Left lung (tissue), 14 donors: ENCODE measurements at places on chromosomes 1 and 21. TPM values are rescaled to one million over a fixed set of nuclear protein-coding genes. Genes with fewer than 3 reads are reported as not detected.

GRCh38 chr1:189708674-189709073 is 769.0 kb downstream of the BRINP3 start:
- no peak for DNase-seq

DNA sequence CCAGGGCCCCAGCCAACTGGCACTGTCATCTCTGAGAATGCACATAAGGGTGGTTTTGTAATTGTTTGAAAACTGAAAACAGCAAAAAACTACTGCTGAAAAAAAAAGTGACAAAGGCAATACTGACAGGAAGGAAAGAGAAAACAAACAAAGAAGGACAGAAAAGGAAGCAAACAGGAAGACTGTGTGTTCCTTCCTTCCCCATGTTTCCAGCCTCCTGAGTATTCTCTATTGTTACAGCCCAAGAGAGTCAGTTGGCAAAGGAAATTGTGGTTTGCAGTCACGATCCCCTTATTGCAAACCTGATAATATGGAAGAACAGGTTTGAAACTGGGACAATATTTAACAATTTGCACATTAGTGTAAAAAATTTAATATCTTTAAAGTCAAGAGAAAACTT is 1177.6 kb downstream of the PLA2G4A start:
- no peak for DNase-seq

- no peak for DNase-seq
These were observed at the start of gene MSH4 for GRCh38 chr1:75796376-75797272. MSH4 (plus strand) TSS chr1:75796882; CDS start chr1:75796986, 104 bp downstream.

GRCh38 chr1:209342441-209343175 is 240.9 kb upstream of the CAMK1G start:
- DNase-seq, result no peak

DNA sequence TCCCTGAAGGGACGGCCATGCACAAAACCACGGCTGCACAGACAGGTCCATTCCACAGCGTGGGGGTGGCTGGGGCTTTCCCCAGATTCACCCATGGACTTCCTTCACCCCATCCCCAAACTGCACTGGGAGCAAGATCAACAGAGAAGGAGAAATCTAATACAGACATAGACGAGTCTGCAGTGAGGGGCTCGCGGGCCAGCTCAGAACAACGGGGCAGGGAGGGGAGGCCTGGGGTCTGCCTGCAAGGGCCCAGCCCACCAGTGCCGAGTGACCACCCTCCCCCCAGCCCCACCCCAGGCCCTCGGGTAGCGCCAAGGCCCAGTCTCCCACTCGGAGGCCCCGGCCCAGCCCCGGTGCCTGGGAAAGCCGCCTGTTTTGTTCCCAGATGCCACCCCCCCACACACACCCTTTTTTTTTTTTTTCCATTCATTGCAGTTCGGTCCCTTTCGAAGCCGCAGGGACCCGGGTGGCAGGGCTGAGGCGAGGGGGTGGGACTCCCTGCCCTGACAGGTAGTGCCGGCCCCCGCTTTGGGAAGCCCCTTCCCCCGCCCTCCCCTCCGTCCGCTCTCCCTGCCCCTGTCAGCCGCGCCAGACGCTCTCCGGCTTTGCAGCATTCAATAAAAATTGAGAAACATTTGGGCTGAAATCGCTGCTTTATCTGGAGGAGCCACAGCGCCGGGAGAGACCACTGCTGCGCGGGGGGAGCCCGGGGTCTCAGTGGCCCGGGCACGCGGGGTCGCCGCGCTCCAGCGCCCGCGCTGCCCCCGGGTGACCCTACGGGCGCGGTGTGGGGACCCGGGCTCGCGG is 543 bp upstream of the EPHB2 start:
- peak; percentile 82 for DNase-seq

- DNase-seq, result no peak
These were observed 5.9 kb upstream of the MXRA8 start for GRCh38 chr1:1364266-1364665.

GRCh38 chr1:111733992-111734341 is 5.2 kb downstream of the INKA2 start:
- no peak for DNase-seq

GRCh38 chr1:78664763-78665162 is 15.1 kb downstream of the IFI44 start:
- DNase-seq, result no peak

GRCh38 chr1:16621300-16621658 is 7.9 kb upstream of the NBPF1 start:
- DNase-seq, result no peak

DNA sequence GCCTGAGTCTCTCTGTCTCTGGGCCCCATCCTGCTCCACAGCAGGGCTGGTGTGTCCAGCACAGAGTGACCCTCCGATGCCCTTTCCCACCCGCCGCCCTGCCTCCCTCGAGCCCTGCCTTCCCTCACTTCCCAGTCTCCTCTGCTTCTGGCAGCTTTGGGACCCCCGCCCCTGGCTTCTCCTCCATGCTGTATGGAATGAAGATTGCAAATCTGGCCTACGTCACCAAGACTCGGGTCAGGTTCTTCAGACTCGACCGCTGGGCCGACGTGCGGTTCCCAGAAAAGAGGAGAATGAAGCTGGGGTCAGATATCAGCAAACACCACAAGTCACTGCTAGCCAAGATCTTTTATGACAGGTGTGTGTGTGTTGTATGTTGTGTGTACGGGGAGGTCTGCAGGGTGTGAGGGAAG is 14.3 kb downstream of the MOV10 start:
- no peak for DNase-seq

DNA sequence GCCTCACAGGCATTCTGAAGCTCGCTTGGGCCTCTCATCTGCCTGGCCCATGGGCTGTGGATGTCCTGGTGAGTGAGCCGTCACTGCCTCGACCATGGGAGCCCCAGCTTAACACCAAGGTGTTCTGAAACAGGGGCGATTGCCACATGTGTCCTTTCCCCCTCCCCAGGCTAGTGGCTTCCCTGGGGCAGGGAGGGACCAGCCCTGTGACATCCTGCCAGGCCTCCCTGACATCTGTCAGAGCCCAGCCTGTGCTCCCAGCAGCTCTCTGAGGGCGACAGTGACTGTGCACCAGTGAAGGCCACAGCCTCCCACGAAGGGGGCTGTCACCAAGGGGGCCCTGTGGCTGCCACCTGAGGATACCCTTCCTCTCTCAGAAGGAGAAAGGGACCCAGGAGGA is 35.9 kb upstream of the CCDC27 start:
- DNase-seq, result no peak

GRCh38 chr1:27958513-27958912 is 1.3 kb upstream of the XKR8 start:
- no peak for DNase-seq

- DNase-seq, result no peak
These were observed 63.0 kb downstream of the DISP3 start for GRCh38 chr1:11541956-11542355.

GRCh38 chr1:179509384-179509783 is 66.4 kb downstream of the NPHS2 start:
- DNase-seq, result no peak

DNA sequence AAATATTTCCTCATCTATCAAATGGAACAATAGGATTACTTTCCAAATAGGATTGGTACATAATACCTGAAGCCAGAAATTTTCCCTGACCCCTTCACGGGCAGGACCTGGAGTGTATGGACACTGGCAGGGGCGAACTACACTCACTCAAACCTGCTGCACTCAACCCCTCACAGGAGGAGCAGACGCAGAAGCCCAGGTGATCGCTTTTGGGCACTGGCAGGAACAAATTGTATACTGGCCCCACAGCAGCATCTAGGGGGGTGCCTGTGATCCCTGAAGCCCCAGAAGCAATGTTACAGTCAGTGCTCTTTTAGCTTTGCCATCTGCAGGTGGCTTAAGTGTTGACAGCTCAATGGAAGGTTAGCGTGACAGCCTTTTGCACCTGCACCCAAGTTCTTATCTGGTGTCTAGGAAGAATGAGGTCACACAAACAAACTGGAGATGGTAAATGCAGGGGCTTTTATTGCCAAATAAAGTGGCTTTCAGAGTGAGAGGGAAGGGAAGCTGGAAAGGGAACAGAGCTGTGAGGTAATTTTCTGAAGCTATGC is 199.2 kb upstream of the NEGR1 start:
- DNase-seq, result no peak

- no peak for DNase-seq
These were observed 61.6 kb upstream of the ADARB1 start for GRCh38 chr21:45012662-45013259.

GRCh38 chr1:36323636-36324352 is at the start of gene EVA1B:
EVA1B (minus strand) TSS chr1:36323645; CDS start chr1:36323037, 608 bp downstream.
- DNase-seq, result peak; percentile 88

DNA sequence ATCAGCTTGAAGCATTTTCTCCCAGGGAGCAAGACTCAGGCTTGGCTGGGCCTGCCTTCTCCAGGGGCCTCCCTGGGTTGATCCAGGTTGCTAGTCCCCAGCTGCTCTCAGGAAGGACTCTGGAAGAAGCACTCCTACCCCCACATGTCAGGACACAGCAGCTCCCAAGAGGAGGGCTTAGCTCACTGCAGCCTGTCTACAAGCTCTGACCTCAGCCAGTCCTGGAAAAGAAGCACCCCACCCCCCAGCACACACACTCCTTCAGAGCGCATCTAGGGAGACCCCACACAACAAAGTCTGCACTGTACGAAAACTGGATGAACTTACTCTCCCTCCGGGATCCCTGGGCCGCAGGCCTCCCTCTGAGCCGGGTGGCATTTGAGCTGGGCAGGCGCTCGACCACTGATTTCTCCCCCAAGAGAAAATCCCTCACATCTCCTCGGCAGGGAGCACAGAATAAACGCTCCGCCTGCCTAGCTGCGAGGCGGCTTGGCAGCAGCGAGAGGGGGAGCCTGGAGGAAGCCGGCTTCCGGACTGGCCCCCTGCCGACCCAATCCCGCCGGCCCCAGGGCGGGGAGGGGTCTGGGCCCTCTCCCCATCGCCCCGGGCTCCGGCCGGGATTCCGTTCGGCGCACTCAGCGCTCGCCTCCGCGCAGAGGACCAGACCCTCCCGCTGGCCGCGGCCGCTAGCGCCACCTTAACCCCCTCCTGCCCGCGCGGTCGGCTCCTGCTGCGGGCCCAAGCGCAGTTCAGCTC is at the start of gene KCNA2:
Gene KCNA2 (minus strand): TSS at position 458 of the 756 bp plus-strand sequence. CDS start 1,576 bp downstream, outside the sequence.
- peak; percentile 54 for DNase-seq

DNA sequence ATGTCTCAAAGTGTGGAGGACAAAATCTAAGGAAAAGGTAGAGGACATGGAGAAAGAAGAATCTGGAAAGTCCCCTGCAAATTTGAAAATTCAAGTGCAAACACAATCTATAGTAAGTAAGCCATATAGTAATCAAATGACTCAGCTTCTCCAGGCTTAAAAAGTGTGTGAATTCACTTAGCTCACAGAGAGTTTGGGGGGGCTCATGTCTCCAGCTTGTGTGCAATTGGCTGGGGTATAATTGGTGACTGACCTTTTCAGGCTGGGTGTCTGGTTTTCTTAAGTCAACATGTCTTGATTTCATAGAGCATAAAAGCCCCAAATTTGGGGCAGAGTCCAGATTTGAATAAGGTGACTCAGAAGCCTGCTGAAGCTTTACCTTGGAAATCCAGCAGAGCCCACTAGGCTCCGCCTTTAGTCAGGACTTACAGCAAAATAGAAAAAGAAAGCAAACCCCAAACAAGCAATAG is 8.6 kb downstream of the CLDN14 start:
- DNase-seq, result no peak

GRCh38 chr1:164565357-164565756 is 6.4 kb downstream of the PBX1 start:
- no peak for DNase-seq

GRCh38 chr1:170730438-170730837 is 66.5 kb downstream of the PRRX1 start:
- DNase-seq, result no peak

GRCh38 chr21:35197992-35198431 is 148.9 kb upstream of the RUNX1 start:
- DNase-seq, result no peak

SPRR2B gene
- not detected for polyA plus RNA-seq

FMO5 gene
- 10.6 TPM for polyA plus RNA-seq

TAS1R3 gene
- 0.31 TPM for polyA plus RNA-seq

FCRL1 gene
- 0.31 TPM for polyA plus RNA-seq

ZNF697 gene
- 27.2 TPM for polyA plus RNA-seq

OR2T2 gene
- polyA plus RNA-seq, result not detected

SIM2 gene
- 1.4 TPM for polyA plus RNA-seq

MSH4 gene
- polyA plus RNA-seq, result 0.56 TPM

CYP4A11 gene
- polyA plus RNA-seq, result 0.62 TPM

FAM177B gene
- 0.41 TPM for polyA plus RNA-seq

RUNX1 gene
- polyA plus RNA-seq, result 9.0 TPM

ANGPTL3 gene
- 0.67 TPM for polyA plus RNA-seq

FCRL2 gene
- 0.15 TPM for polyA plus RNA-seq

PEAR1 gene
- polyA plus RNA-seq, result 27.7 TPM

CNIH3 gene
- polyA plus RNA-seq, result 7.0 TPM

C1orf87 gene
- polyA plus RNA-seq, result 0.77 TPM
